Fibroblast of lung (primary cell): ENCODE measurements at places on chromosomes 1 and 21.

GRCh38 chr1:21621761-21622436 lies 47.3 kb downstream of the RAP1GAP start:
- peaks cover 12% of the 10 kb centered on the region for H3K27me3 ChIP-seq
- H3K4me1 ChIP-seq: no peaks in the 10 kb centered on the region
- no peak overlapping the region for H3K4me3 ChIP-seq
- no peak for DNase-seq

- peak; percentile 100 for DNase-seq
- H3K4me1 ChIP-seq: peaks cover 27% of the 10 kb centered on the region
- H3K27me3 ChIP-seq: no peaks in the 10 kb centered on the region
- H3K36me3 ChIP-seq: no peaks in the 10 kb centered on the region
- H3K4me3 ChIP-seq: no peak overlapping the region
Observed at GRCh38 chr1:245874942-245875580, 632.0 kb downstream of the SMYD3 start.

DNA sequence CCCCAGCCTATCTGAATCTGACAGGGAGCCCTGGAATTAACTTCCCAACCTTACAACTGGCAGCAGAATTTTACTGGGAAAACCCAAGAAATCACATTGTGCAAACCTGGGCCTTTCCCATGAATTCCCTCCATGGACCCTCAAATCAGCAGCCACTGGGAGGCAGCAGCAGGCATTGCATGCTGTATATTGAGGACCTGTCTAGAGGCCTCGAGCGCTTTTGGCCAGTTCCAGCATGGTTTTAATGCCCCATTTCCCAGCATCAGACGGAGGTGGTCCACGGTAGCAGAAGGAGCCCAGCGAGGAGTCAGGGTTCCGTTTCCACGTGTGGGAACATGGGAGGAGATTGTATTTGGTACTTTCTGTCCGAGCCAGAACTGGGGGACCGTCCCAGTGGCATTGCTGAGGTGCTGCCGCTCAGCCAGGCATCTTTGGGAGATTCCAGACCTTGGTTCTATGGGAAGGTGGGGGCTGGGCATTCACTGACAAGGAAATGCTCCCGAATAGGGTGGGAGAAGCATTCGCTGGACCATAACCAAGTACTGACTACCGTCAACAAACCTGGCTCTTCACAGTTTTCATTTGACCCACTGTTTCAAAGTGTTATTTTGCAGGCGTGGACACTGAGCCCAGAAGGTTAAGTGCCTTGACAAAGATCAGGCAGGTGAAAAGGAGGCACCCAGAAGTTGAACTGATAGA lies 15.9 kb downstream of the BMP8A start:
- no peak overlapping the region for H3K4me3 ChIP-seq
- H3K27ac ChIP-seq: no peak overlapping the region
- H3K36me3 ChIP-seq: no peaks in the 10 kb centered on the region
- H3K27me3 ChIP-seq: no peaks in the 10 kb centered on the region
- DNase-seq: no peak
- peaks cover 3% of the 10 kb centered on the region for H3K4me1 ChIP-seq

GRCh38 chr1:14724678-14725077 lies 126.2 kb downstream of the KAZN start:
- H3K4me3 ChIP-seq: no peak overlapping the region
- no peaks in the 10 kb centered on the region for H3K36me3 ChIP-seq
- no peaks in the 10 kb centered on the region for H3K4me1 ChIP-seq
- DNase-seq: no peak
- no peak overlapping the region for H3K27ac ChIP-seq

GRCh38 chr1:55718758-55719671 lies 503.9 kb upstream of the USP24 start:
- no peaks in the 10 kb centered on the region for H3K27me3 ChIP-seq
- H3K36me3 ChIP-seq: no peaks in the 10 kb centered on the region
- peaks cover 50% of the 10 kb centered on the region for H3K4me1 ChIP-seq
- no peak overlapping the region for H3K4me3 ChIP-seq

- no peaks in the 10 kb centered on the region for H3K27me3 ChIP-seq
- DNase-seq: peak; percentile 79
- H3K4me1 ChIP-seq: no peaks in the 10 kb centered on the region
- H3K4me3 ChIP-seq: no peak overlapping the region
Observed at GRCh38 chr1:215835951-215836350, 268.8 kb downstream of the KCTD3 start.

DNA sequence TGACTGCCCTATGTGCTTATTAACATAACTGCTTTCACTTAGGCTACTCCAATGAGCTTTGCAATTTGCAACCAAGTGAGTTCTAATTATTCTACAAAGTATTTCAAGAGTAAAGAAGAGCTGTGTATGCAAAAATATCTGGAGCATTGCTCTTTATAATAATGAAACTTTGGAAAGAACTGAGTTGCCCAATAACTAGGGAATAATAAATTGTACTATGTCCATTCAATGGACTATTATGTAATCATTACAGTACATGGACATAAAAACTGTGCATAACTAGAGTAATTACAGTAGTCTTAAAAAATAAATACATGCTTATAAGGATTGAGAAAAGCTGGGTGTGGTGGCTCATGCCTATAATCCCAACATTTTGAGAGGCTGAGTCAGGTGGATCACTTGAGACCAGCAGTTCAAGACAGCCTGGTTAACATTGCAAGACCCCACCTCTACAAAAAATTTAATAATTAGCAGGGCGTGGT lies 70.3 kb upstream of the JAK1 start:
- H3K4me1 ChIP-seq: no peaks in the 10 kb centered on the region
- no peak for DNase-seq
- no peaks in the 10 kb centered on the region for H3K27me3 ChIP-seq
- H3K36me3 ChIP-seq: no peaks in the 10 kb centered on the region
- H3K4me3 ChIP-seq: no peak overlapping the region
- H3K27ac ChIP-seq: no peak overlapping the region
